GM03348 (cell line): ENCODE measurements at places on chromosomes 11 and 22.

GRCh38 chr22:37284805-37285355 lies 2.6 kb downstream of the CYTH4 start:
- no peak for DNase-seq

GRCh38 chr11:133343951-133344350 lies 188.3 kb downstream of the OPCML start:
- DNase-seq: no peak

- no peak for DNase-seq
Observed at GRCh38 chr11:20611445-20611844, 12.0 kb downstream of the SLC6A5 start.

GRCh38 chr11:127600674-127601073 lies 600.1 kb upstream of the KIRREL3 start:
- no peak for DNase-seq

DNA sequence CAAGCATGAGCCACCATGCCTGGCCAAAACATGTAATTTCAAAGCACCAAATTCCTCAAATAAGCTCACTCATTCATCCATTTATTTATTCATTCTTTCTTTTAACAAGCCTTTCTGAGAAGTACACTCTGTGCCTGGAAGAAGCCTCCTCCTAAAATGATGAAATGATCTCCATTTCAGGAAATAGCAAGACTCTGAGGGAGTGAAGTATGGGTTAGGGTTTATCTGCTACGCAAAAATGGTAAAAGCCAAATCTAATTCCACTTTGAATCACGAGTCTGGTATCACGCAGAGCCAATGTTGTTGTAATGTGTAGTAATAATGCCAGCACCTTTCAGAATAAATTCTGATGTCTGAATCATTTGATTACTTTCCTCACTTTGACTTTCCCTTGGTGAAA lies 1041.8 kb downstream of the LRRC4C start:
- no peak for DNase-seq

- no peak for DNase-seq
Observed at GRCh38 chr11:3156282-3156660, 8.8 kb downstream of the OSBPL5 start.

- no peak for DNase-seq
Observed at GRCh38 chr22:17970201-17970708, 54.1 kb downstream of the MICAL3 start.

- no peak for DNase-seq
Observed at GRCh38 chr11:119691020-119691666, 37.9 kb downstream of the NECTIN1 start.

DNA sequence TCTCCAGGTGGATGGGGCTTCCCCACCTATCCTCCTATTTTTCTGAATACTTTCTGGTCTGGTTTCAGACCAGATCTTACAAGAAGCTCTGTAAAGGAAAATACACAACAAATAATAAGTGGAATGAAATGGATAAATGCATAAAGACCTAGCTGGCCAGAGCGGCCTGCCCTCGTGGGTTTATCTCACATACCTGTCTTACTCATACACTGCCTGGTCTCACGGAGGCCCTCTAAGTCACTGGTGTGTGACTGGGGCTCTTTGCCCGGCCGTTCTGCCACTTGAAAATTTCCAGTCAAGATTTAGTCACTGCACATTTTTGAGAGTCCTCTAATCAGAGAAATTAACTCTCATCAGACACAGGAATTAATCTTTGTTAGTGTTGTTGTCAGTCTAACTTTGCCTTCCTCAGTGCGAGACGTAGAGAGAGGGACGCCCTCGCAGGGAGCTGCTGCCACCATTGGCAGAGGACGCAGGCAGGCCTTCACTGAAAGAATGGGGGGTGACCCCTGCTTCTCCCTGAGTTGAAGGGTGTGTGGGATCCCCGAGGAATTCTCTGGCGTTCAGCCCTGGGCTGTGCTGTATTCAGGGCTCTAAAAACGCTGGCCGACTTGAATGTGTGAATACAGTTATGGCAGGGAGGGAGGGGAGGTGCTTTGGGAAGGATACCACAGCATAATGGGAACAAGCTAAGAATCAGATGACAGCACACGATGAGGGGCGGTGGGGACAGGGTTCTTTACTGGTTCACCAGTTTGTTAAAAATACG lies 46.3 kb upstream of the CADM1 start:
- no peak for DNase-seq

GRCh38 chr22:31950226-31950625 lies 5.9 kb downstream of the YWHAH start:
- DNase-seq: peak; percentile 37

- no peak for DNase-seq
Observed at GRCh38 chr11:121067026-121067425, 34.0 kb upstream of the TECTA start.

- no peak for DNase-seq
Observed at GRCh38 chr11:111448831-111449557, 63.2 kb downstream of the BTG4 start.

GRCh38 chr22:38718414-38718813 lies 12.7 kb downstream of the GTPBP1 start:
- DNase-seq: peak; percentile 89

- DNase-seq: no peak
Observed at GRCh38 chr11:10587995-10588394, 19.5 kb upstream of the LYVE1 start.

DNA sequence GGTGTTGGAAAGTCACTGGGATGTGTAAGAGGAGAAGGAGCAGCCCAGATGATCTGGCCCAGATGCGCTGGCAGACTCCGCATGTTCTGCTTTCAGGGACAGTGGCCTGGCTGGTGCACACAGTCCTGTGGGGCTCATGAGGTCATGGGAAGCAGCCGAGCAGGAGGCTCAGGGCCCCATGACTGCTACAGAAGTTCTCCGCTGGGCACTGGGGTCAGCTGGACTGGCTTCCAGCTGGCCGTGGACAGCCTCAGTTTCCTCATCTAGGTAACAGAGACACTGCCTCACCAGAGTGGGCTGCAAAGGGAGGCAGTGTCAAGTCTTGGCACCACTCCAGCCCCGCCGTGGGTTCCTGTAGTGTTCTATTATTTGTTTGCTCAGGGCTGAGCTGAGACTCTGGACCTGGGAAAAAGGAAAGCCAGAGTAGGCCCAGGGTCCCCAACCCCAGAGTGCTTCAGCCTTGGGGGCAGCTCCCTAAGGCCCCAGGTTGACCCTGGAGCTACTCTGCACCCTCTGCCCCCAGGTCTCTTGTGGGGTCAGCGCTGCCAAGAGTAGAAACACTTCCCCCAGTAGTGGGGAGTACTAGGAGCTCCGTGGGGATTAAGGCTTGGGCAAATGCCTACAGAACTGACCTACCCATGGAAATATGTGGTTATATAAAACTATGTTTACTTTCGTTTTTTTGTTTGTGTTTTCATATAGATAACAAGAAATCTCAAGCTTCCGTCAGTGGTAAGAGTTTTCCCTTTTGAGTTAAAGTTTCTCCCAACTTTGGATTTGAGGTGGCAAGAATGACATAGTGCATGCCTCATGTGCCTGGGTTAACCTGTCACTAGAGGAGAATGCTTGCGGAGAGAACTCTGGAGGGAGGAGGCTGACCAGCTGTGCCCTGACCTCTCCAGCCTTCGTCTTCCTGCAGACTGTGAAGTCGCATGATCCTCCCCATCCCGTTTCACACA lies 45.3 kb downstream of the MED15 start:
- peak; percentile 74 for DNase-seq

- DNase-seq: peak; percentile 31
Observed at GRCh38 chr22:42930810-42931420, 73.8 kb upstream of the ARFGAP3 start.

DNA sequence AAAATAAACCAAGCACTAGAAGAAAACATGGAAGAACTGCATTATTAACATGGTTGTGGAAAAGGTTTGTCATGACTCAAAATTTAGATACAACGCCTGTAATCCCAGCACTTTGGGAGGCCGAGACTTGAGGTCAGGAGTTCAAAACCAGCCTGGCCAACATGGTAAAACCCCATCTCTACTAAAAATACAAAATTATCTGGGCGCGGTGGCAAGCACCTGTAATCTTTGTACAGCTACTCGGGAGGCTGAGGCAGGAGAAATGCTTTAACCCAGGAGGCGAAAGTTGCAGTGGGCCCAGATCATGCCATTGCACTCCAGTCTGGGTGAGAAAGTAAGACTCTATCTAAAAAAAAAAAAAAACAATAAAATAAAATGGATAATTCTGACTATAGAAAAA lies 23.7 kb downstream of the GNB1L start:
- no peak for DNase-seq

DNA sequence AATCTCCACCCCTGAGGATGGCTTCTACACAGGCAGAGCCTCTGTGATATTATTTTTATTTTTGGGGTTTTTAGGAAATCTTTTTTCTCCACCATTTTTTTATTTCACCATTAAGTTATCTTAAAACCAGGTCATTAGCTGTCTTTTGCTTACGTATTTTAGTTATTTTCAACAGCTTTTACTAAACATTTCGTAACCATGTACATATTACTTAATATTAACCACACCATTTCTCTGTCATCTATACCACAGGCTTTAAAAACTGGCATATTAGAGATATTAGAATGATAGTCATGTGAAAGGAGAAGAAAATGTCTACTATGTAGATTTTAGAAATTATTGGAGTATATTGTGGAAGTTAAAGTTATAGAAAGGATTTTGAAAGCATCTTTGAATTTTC lies 37.4 kb downstream of the YAP1 start:
- DNase-seq: no peak

DNA sequence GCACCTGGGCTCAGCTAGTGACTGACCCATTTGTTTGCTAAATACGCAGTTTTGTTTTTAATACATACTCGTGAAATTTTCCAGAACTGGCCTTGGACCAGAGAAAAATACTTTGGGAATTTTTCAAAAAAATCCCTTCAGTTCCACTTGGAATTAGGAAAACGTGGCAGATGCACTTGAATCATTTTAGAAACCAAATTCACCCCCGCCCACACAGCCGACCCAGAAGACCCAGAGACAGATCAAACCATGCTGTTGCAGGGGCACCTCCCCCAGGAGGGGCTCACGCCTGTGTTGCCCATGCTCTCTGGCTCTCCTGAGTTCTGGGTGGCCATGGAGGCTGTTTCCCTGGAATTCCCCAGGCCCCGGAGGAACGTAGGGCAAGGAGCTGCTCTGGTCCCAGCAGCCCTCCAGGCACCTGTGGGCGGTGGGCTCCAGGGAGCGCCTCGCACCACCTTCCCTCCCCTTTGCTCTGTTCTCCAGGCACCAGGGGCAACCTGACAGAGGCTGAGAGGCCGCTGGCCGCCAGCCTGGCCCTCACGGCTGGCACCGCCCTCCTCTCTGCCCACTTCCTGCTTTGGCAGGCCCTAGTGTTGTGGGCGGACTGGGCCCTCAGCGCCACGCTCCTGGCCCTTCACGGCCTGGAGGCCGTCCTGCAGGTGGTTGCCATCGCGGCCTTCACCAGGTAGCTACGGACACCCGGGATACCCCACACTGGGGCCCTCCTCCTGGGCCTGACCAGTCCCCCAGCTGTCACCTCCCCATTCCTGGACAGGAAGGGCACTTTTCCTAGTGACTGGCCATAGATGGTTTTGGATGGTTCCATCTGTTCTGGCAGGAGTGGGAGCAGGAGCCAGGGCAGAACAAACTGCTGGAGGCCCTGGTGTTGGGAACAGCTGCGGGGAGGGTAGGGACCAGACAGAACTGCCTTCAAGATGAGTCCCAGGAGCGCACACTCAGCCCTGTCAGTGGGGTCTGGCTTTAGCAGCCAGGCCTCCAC lies 3.3 kb upstream of the EPS8L2 start:
- no peak for DNase-seq

- DNase-seq: peak; percentile 92
Observed at GRCh38 chr22:31602259-31602952, 59.6 kb downstream of the PISD start.

DNA sequence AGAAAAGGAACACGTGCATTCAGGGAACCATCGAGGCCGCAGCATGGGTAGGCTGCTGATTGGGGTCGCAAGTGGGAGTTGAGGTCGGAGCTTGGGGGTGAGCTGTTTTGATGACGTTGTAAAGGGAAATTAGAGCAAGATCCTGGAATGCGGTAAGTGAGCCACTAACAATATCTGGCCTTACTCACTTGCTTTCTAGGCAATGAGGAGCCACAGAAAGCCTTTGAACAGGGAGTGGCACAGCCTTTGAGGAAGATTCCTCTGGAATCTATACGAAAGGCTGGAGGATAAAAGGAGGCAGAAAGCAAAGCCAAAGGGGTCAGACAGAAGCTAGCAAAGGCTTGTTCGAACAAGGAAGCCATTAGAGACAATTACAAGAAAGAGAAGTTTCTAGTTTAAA lies 197.5 kb downstream of the LARGE1 start:
- DNase-seq: no peak

GRCh38 chr22:28702891-28703290 lies 23.3 kb upstream of the TTC28 start:
- no peak for DNase-seq

DNA sequence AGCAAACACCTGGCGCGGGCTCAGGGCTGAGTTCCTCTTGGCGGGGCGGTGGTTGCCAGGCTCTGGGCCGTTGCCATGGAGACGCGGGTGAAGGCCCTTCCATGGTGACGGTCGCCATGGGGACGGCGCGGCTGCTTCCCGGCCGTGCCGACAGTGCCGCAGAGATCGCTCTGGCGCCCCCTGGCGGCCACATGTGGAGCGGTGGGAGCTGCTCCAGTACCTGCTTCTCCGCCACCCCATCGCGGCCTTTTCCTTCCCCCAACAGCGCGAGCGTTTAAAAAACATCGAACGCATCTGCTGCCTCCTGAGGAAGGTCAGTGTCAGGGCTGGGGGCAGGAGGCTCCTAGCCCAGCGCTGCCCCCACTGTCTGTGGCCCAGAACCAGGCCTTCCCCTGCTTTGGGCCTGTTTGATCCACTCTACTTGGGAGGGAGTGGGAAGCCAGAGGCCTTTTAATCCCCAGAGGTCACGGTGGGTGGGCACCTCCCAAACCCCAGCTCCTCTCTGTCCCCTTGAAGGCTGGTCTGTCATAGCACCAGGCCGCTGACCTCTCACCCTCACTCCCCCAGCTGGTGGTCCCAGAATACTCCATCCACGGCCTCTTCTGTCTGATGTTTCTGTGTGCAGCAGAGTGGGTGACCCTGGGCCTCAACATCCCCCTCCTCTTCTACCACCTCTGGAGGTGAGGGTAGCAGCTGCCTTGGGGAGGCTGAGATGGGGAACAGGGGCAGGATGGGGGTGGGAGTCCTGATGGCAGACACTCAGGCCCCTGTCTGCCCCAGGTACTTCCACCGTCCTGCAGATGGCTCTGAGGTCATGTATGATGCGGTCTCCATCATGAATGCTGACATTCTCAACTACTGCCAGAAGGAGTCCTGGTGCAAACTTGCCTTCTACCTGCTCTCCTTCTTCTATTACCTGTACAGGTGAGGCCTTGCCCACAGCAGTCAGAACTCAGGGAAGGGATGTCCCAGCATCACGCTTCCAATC lies 4.8 kb downstream of the CNIH2 start:
- peak; percentile 95 for DNase-seq

GRCh38 chr11:68186061-68186460 lies 27.0 kb downstream of the KMT5B start:
- no peak for DNase-seq

- peak; percentile 11 for DNase-seq
Observed at GRCh38 chr11:17164361-17165246, 43.2 kb downstream of the PIK3C2A start.

GRCh38 chr22:47417699-47418098 lies 655.2 kb downstream of the TBC1D22A start:
- no peak for DNase-seq
